ENCODE measurements at places on chromosomes 2 and 18.

GRCh38 chr2:133296401-133296800, 271.9 kb downstream of the NCKAP5 start:
- DNase-seq, result no peak

DNA sequence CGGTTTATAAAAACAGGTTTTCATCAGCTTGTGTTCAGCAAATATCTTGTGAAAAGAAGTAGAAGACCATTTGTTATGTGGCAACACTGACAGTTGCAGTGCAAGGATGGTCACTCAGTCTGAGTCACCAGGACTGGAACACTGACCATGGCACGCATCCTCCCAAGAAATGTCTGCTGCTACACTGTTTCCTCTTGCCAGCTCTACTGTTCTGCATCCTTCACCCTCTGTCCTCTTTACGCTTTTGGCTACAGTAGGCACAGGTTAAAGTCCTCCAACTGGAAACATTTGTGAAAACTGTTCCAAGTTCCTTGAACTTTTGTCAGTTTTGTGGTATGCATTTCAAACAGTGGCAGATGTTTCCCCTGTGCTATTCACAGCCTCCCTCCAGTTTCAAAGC, 39.4 kb downstream of the OSR1 start:
- no peak for DNase-seq

DNA sequence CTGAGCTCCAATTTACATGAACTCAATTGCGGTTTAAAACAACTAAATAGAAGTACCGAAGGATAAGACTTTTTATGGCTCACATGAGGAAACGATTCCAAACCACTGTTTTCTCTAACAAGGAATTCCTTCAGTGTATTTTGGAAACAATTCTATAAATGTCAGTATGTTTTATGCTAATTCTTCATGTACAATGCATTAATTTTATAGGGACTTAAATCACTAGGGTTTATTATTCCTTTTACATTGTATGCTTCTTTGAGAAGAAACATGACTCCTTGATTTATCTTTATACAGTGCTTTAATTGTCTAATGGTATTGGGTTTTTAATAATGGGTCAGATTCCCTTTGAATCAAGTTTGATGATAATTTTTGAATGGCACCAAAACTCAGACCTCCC, 566.8 kb downstream of the EPHA4 start:
- DNase-seq, result no peak

- DNase-seq, result no peak
Measured at GRCh38 chr2:17355608-17356329, 162.5 kb downstream of the RAD51AP2 start.

- DNase-seq, result no peak
Measured at GRCh38 chr18:48771641-48772375, 179.0 kb downstream of the SMAD7 start.

DNA sequence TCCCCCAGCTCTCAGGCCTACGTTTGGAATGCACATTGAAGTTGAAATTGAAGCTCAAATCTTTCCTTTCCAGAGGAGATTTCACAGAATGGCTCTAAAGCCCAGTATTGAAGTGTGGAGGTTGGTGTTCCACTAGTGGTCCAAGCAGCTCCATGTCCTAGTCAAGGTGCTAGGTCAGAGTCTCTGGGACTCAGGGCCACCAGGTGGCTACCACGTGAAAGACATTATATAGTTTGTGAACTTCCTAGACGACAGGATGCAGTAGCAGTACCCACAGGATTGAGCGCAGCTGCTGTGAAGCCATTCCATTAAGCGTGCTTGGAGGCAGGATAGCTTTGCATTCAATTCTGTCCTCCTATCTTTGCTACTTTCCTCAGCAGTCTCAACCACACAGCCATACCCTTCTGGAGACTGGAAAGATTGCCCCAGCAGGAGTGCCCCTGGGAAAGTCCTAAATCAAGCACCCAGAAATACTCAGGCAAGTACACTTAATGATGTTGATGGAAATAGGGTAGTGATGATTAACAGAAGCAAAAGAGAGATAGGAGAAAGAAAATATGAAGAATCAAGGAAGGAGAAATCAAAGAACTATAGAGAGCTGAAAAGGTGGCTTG, 4.7 kb upstream of the TGFA start:
- no peak for DNase-seq

DNA sequence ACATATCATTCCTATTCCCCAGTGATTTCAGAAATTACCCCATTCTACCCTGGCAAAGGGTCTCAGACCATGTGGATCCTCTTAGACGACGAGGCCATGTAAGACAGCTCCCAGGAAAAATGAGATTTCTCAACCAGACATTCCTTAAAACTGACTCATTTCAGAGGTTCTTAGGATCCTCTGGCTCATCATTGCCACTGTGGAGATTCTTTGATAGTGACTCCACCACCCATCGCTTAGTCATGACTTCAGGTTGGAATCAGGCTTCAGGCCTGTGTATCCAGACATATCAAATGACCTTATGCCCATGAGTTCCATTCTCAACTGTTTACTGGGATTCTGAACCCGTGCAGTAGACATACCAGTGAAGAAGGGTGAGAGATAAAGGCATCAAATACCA, 245.6 kb upstream of the TCF4 start:
- no peak for DNase-seq

DNA sequence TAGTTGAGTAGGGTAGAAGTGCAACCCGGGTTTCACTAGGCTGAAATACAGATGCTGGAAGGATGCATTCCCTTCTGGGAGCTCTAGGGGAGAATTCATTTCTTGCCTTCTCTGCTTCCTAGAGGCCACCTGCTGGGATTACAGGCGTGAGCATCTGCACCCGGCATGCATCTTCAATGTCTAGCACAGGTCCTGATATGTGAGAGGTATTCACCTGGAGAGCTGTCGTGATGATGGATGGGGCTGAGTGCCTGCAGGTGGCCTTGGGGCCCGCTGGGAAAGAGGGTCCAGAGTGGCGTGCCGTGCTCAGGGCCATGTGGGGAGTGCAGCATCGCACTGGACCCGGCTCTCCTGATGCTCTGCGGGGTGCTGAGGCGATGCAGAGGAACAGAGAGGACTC, 6.6 kb upstream of the NTSR2 start:
- DNase-seq, result no peak

- DNase-seq, result no peak
Measured at GRCh38 chr18:63253428-63254372, 65.9 kb downstream of the BCL2 start.

GRCh38 chr2:19899985-19900930, 1.5 kb downstream of the TTC32 start:
- no peak for DNase-seq

DNA sequence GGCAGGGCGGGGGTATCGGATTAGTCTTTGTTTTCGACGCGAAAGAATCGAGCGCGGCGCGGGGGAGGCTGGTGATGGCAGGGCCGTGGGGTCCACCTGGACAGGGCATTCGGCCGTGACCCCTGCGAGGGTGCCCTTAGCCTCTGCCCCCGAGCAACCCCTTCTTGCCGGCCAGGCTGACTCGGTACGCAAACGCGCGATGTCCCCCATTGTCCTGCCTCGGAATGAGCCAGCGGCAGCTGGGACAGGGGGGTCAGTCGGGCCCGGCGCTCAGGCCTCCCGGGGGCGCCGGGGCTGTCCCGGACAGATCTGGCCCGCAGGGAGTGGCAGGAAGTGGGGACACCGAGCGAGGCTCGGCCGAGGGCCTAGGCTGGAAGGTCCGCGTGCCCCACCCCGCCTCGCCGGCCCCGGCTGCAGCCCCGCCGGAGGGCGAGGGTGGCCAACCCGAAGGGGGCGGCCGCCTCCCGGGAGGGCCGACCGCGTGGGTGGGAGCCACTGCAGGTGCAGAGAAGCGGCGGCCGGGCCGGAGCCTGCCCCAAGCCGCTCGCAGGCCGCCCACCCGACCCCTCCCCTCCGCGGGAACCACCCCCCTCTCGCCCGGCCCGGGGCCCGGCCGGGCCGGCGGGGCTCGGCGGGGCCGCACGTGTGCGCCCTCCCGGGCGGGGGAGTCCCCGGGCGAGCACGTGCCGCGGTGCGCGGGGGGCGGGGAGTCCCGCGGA, at the start of gene TET3:
TSS of gene TET3 (plus strand) at position 708 of the 719 bp plus-strand sequence. CDS start 1,494 bp downstream, outside the sequence.
- no peak for DNase-seq
